ENCODE measurements at places on chromosomes 11 and 22.

DNA sequence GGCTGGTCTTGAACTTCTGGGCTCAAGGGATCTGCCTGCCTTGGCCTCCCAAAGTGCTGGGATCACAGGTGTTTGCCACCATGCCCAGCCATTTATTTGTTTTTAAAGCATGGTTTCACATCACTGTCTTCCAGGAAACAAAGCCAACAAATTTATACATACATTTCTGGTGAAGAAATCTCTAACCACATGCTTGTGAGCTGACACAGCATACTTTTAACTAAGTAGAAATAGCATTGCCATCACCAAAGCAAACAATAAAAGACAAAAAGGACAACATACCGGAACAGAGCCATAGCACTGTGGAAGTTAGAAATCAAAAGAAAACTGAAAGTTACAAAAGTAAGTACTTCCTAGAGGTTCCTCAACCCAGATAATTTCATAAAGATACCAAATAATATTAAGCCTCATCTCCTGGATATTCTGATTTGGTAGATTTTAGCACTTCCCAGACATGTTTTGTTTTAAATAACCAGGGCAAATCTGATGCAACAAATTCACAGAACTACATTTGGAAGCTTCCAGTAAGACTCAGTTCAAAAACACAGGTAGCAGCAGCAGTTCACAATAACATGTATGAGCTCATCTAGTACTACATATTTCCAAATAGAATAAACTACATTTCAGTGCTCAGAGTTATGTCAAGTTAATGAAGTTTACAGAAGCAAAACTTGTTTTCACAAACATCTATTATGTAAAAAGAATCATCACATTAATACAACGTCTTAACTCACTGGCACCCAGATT, 70.6 kb downstream of the RRAS2 start:
- DNase-seq: no peak

- no peak for DNase-seq
Observed at GRCh38 chr11:77406396-77406795, 67.5 kb downstream of the PAK1 start.

DNA sequence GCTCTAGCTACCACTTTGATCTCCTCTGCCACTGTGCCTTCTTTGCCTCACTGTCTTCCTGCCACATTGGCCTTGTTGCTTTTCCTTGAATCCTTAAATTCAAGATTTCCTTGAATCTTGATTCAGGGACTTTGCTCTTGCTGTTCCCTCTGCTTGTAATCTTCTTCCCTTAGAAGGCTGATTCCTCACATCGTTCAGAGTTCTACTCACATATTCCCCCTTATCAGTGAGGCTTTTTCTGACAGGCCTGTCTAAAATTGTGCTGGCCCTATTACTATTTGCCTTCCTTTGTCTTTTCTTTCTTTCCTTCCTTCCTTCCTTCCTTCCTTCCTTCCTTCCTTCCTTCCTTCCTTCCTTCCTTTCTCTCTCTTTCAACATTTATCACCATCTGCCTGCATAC, 206.9 kb upstream of the CCDC90B start:
- DNase-seq: no peak

DNA sequence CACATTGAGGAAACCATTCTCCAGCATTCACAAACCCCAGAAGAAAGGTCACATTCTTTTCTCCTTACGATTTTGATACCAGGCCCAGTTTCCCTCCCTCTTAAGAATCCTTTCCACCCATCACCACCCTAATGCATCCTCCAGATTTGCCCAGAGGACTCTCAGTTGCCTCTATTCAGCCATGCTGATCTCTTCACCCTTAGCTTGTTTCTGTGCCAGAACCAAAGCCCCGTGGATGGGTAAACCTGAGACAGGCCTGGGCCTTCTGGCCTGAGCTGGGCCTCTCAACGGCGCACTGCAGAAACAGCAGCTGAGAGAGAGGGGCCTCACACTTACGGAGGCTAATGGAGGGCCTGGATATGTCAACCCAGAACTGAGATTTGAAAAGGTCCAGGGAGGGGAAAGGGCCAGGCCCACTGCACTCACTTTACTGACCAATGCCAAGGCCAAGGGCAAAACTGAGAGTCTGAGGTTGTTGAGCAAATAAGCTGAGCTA, 32.2 kb upstream of the OAF start:
- DNase-seq: peak; percentile 27

DNA sequence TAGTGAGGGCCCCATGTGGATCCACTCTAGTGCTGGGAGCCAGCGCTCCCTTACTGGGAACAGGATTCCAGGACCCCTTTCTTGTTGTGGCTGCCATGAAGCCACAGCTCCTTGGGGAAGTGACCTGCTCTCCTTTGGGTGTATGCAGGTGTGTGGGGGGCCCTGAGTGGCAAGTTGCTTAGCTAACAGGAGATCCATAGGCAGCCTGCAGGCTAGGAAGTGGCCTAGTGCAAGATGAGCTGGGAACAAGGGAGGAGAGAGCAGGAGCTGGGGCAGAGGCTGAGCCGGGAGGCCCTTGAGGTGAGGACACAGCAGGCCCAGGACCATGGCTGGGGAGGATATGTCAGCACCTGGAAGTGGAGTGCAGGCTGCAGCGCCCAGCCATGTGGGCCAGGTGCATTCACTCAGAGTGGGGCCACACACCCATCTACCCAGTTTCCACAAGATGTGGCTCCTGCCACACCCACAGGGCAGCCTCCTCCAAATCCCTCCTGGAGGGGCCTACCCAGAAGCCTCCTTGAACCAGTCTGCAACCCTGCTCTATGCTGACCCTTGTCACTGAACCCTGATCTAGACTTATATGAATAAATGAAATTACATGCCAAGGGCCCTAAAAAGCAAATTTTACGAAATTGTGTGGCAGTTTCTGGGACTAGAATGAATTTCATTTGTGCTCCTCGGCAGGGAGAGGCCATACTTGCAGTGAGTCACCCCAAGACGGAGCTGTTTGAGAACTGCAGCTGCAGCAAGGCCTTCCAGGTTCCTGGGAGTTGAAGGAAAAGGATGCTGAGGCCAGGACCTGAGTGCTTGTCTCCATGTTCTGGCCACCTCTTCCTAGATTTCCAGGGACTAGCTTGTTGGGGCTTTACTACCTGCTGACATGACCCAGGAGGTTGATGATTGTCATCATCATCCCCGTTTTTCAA, 3.2 kb downstream of the THAP7 start:
- no peak for DNase-seq

DNA sequence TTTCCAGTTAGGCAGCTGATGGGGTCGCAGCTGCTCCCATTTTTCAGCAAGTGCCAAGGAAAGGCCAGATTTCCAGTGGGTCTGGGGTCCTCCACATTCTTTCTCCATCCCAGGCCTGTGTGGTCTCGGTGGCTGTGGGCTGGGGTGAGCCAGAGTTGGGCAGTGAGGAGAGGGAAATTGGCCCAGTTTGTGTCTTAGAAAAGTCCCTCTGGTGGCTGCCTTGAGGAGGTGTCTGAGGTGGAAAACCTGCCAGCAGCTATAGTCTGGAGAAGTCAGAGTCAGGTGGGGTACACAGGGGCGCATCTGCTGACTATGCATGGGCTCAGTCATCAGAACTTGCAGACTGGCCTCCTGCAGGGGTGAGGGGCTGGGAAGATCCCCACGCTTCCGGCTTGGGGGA, 30.5 kb downstream of the MRGPRD start:
- DNase-seq: no peak
